ENCODE measurements at places on chromosomes 6 and 20. TPM values are rescaled to one million over a fixed set of nuclear protein-coding genes. Genes with fewer than 3 reads are reported as not detected.
A peak's percentile ranks its signal among the peaks of the same experiment; 100 is the strongest.

GRCh38 chr6:21738180-21739094 lies 144.9 kb downstream of the SOX4 start:
- no peak overlapping the region for H3K27ac ChIP-seq
- H3K36me3 ChIP-seq = no peaks in the 10 kb centered on the region
- H3K4me3 ChIP-seq = no peak overlapping the region
- H3K4me1 ChIP-seq = no peaks in the 10 kb centered on the region
- no peaks in the 10 kb centered on the region for H3K27me3 ChIP-seq
- DNase-seq = no peak

- H3K4me3 ChIP-seq = no peak overlapping the region
- DNase-seq = no peak
- H3K36me3 ChIP-seq = no peaks in the 10 kb centered on the region
- H3K27me3 ChIP-seq = no peaks in the 10 kb centered on the region
- H3K27ac ChIP-seq = no peak overlapping the region
Observed at GRCh38 chr6:105226598-105227294, 46.9 kb upstream of the POPDC3 start.

DNA sequence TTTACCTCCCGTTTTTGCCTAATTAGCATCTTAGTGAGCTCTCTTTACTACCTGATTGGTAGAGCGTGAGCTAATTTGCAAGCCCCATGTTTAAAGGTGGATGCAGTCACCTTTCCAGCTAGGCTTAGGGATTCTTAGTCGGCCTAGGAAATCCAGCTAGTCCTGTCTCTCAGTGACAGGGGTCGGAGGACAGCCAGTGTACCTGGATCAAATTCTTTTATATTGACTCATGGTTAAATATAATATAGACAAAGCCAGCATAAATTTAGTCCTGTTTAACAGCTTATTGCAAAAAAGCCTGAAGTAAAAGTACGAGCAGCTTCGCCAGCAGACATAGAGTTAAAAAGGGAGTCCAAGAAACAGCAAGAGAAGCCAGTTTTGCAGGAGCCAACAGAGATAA lies 12.2 kb upstream of the GSTA3 start:
- no peak for DNase-seq
- H3K4me3 ChIP-seq = no peak overlapping the region
- no peaks in the 10 kb centered on the region for H3K27me3 ChIP-seq
- H3K36me3 ChIP-seq = no peaks in the 10 kb centered on the region
- no peaks in the 10 kb centered on the region for H3K4me1 ChIP-seq

GRCh38 chr6:158645064-158646022 lies 800 bp upstream of the DYNLT1 start:
- no peak for DNase-seq
- H3K36me3 ChIP-seq = peaks cover 6% of the 10 kb centered on the region
- H3K4me3 ChIP-seq = peak overlapping the region; percentile 85
- peaks cover 54% of the 10 kb centered on the region for H3K4me1 ChIP-seq
- no peaks in the 10 kb centered on the region for H3K27me3 ChIP-seq
- H3K27ac ChIP-seq = peak overlapping the region; percentile 96

GRCh38 chr20:44459271-44459670 lies 16.4 kb upstream of the TTPAL start:
- no peak for DNase-seq
- H3K27ac ChIP-seq = no peak overlapping the region
- H3K27me3 ChIP-seq = no peaks in the 10 kb centered on the region
- H3K4me3 ChIP-seq = no peak overlapping the region

GRCh38 chr20:59004763-59005522 lies 2.1 kb downstream of the CTSZ start:
- H3K4me3 ChIP-seq = peak overlapping the region; percentile 36
- H3K4me1 ChIP-seq = peaks cover 37% of the 10 kb centered on the region
- H3K27ac ChIP-seq = peak overlapping the region; percentile 46
- H3K36me3 ChIP-seq = peaks cover 5% of the 10 kb centered on the region
- DNase-seq = peak; percentile 53

DNA sequence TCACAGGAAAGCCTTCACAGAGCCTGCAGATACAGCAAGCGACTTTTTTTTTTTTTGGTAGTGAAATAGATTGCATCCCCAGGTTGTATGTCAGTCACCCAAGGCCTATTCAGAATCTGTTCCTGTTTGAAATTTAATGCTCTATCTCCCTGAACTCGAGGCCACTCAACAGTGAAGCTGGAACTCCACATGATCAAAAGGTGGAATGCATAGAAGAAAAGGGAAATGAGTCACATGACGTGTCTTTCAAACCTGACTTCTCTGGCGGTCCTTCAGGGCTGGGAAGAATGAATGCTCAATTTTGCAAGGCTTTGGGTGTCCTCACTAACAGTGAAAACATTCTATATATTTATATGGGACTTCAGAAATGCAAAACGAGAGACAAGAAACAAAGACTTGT lies 88.4 kb upstream of the B3GAT2 start:
- H3K27me3 ChIP-seq = no peaks in the 10 kb centered on the region
- no peaks in the 10 kb centered on the region for H3K4me1 ChIP-seq
- no peaks in the 10 kb centered on the region for H3K36me3 ChIP-seq
- no peak for DNase-seq
- H3K4me3 ChIP-seq = no peak overlapping the region

DNA sequence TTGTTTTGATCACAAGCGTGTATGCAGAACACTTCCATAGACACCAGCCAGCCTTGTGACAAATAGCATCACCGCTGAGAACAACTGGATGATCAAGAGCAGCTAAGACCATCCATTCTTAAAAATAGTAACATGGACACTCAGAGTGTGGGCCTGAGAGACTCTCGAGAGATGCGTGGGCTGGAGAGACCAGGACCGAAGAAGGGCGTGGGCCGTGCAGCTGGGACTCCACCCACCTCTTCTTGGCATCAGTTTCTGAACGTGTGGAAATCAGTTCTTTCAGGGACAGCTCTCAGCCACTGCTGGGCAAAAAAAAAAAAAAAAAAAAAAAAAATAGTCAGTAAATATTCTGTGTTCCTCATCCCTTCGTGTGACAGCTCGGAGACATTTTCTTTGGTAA lies 314.5 kb upstream of the CDH4 start:
- H3K27ac ChIP-seq = no peak overlapping the region
- H3K4me1 ChIP-seq = no peaks in the 10 kb centered on the region

DNA sequence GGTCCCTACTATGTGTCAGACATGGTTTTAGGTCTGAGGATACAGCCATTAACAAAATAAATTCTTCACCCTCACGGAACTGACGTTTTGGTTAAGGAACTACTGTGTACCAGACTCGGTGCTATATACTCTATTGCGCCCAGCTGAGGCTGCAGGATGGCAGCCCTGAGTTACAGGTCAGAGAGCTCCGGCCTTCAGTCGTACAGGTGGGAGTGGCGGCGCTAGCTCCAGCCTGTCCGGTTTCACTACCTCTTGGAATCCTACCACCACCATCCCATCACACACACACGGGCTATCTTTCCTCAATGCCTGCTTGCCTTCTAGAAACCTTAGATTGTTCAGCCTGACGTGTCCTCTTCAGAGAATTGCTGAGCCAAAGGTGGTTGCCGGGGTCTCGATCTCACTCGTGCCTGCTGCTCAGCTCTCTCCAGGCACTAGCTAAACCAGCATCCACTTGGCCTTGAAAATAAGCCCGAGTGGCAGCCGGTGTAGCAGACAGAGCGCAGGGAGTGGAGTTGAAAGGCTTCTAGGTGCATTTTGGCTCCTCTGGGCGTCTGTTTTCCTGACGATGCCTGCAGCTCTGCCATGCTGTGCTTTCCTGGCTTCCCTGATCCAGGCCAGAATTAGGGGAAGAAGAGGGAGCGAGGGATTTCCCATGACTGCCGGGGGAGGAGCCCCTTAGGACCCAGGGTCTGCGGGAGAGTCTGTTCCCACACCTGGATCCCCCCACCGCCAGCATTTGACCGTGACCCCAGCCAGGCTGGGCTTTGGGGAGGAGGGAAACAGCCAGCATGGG lies 1.1 kb upstream of the TCF15 start:
- H3K27ac ChIP-seq = no peak overlapping the region
- H3K4me1 ChIP-seq = no peaks in the 10 kb centered on the region
- H3K4me3 ChIP-seq = no peak overlapping the region
- no peak for DNase-seq
- H3K36me3 ChIP-seq = no peaks in the 10 kb centered on the region

GRCh38 chr6:36131511-36132245 lies 1.4 kb downstream of the MAPK13 start:
- peak overlapping the region; percentile 86 for H3K27ac ChIP-seq
- H3K4me3 ChIP-seq = peak overlapping the region; percentile 58
- peaks cover 52% of the 10 kb centered on the region for H3K4me1 ChIP-seq
- peaks cover 18% of the 10 kb centered on the region for H3K36me3 ChIP-seq

DNA sequence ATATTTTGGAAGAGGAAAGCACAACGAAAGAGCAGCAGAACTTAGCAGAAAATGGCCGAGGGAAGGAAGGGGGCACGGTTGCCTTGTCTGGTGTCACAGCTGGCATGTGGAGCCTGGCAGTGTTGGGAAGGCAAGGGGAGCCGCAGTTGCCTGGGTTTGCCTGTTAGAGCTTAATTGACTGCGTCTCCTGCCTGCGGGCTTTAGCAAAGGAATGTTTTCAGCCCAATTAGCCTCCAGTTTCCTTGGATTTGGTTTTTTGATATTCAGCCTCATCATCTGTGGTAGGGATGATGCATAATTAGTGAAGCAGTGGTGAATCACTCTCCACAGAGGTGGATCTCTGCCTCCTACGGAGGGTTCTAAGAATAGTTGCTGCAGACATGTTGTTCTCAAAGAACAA lies 832.6 kb downstream of the QKI start:
- no peak overlapping the region for H3K27ac ChIP-seq
- no peaks in the 10 kb centered on the region for H3K36me3 ChIP-seq
- no peak overlapping the region for H3K4me3 ChIP-seq
- DNase-seq = no peak

Gene PRICKLE4
- total RNA-seq = not detected

Gene MMP24OS
- total RNA-seq = 91.6 TPM
